Temporal lobe (tissue), 4 donors: ENCODE measurements at places on chromosomes 6 and 20. TPM values are rescaled to one million over a fixed set of nuclear protein-coding genes. Genes with fewer than 3 reads are reported as not detected.

The AVP gene
- total RNA-seq = not detected

The PDYN gene
- 4.9 TPM for total RNA-seq

The THBD gene
- 1.7 TPM for total RNA-seq

The RXRB gene
- 20.7 TPM for total RNA-seq

The BANF2 gene
- total RNA-seq = not detected

The LTB gene
- not detected for total RNA-seq

The CRISP3 gene
- total RNA-seq = not detected

The MYLIP gene
- 30.2 TPM for total RNA-seq

The KCNK5 gene
- 0.25 TPM for total RNA-seq

The CGA gene
- total RNA-seq = not detected

The KIF25 gene
- total RNA-seq = 0.25 TPM

The SAPCD1 gene
- total RNA-seq = 0.74 TPM

The SEL1L2 gene
- total RNA-seq = under 0.01 TPM

The STMND1 gene
- total RNA-seq = 0.25 TPM

The SLC22A2 gene
- total RNA-seq = 0.74 TPM

The SLC32A1 gene
- 5.9 TPM for total RNA-seq

The ZBTB12 gene
- 21.9 TPM for total RNA-seq

The RHAG gene
- 0.49 TPM for total RNA-seq
